ENCODE measurements at places on chromosomes 3 and 15.

DNA sequence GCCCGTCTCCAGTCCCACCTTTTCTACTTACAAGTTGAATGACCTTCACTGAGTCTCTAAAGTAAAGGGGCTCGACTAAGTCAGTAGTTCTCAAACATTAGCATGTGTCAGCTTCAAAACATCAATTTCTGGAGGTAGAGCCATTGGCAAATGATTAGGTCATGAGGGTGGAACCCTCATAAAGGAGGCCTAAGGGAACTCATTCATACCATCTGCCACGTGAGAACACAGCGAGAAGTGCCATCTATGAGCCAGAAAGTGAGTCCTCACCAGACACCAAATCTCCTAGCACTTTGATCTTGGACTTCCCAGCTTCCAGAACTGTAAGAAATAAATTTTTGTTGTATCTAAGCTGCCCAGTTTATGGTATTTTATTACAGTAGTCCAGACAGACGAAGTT, 129.8 kb downstream of the MEX3B start:
- no peak for DNase-seq

- DNase-seq: no peak
These were observed 25.6 kb upstream of the NLGN1 start for GRCh38 chr3:173371848-173372487.

DNA sequence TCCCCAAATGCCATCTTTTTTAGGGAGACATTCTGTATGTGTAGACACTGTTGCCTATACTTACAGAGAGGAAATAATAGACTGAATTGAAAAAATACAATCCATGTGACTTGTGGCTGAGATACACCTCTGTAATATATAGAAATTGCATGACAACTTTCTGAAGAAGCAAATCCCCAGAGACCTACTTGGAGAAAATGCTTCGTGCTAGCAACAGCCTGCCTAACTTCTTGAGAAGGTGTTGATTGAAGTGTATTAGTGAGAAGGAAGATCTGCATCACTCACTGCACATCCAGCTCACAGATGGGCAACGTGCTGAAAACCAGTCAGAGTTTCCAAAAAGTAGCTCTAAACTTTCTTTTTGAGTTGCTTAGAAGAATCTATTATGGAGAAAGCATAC, 404.1 kb downstream of the EPHB1 start:
- DNase-seq: no peak

DNA sequence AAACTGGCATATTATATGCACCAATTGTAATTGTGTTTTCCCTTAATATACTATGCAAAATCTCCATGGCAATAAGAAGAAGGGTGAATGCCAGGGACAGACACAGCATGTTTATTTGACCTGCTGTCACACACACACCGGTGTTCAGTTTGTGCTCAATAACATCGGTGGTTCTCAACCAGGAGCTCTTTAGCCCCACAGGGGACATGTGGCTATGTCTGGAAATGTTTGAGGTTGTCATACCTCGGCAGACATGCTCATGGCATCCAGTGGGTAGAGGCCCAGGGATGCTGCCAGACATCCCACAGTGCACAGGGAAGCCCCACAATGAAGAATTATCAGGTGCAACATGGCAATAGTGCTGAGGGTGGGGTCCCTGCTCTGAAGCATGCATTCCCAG, 38.2 kb downstream of the GLB1 start:
- no peak for DNase-seq

DNA sequence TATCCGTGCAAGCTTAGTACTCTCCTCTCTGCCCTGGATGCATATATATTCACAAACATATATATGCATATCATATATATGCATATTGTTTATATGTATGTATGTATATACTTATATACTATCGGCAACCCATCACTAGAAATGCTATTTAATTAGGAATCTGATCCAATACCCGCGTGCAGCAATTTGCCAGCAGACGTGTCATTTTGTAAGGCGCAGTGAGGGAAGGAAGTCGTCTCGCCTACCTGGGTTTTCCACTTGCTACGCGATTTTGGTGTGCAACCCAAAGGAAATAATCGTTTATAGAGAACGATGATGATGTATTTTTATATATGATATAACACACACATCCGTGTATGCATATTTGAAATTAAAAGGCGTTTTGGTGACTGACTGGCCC, 5.6 kb upstream of the FEZF2 start:
- no peak for DNase-seq

GRCh38 chr3:3578718-3579117, 220.5 kb upstream of the LRRN1 start:
- no peak for DNase-seq

DNA sequence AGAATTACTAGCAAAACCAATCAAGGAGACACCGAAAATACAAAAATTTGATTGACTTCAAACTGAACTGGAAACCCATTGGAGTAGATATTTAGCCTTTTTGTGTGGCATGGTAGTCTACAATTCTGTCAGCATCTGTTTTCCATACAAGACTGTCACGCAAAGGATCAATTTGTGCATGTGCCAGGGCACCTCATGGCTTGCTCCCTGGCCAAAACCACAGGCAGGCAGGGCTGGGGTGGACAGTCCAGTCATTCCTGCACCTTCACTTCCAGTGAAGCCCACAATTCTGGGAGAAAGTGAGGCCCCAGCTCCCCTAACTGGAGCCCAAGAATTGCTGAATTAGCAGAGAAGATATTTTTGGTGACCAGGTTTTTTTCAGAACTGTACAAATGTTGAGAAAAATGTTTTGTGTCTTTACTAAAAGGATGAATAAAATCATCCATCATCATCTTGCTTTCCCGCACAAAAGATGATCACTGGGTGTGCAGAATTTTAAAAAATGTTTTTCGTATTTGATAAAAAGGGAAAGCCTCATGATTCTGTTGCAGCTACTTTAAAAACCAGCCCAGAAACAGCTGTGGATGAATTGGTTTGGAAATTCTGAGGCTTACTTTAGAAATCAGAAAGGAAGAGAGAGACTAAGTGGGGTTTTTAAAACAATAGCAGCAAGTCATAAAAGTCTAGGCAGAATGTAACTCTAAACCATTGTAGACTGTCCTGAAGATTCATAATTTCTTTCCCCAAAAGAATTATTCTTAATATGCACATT, 86.4 kb downstream of the PCCB start:
- no peak for DNase-seq

DNA sequence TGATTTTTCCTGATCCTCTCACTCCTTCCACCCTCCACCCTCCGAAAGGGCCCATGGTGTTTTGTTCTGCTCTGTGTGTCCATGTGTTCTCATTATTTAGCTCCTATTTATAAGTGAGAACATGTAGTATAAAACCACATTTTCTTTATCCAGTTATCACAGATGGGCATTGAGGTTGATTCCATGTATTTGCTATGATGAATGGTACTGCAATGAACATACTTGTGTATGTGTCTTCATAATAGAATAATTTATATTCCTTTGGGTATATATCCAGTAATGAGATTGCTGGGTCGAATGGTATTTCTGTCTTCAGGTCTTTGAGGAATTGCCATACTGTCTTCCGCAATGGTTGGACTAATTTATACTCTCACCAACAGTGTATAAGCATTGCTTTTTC, 126.0 kb downstream of the IMPG2 start:
- no peak for DNase-seq

- no peak for DNase-seq
These were observed 57.6 kb upstream of the PLXND1 start for GRCh38 chr3:129663930-129664646.

- no peak for DNase-seq
These were observed 257.4 kb upstream of the ADAMTS9 start for GRCh38 chr3:64945171-64945729.

All from RWPE2 (cell line).